ENCODE measurements at places on chromosomes 13 and 19.
A peak's percentile ranks its signal among the peaks of the same experiment; 100 is the strongest.

- DNase-seq = peak; percentile 52
These were observed 767 bp upstream of the GADD45B start for GRCh38 chr19:2475018-2475701.

- no peak for DNase-seq
These were observed 296.6 kb downstream of the RFC3 start for GRCh38 chr13:34114581-34114980.

GRCh38 chr13:106492588-106493475 lies 42.6 kb downstream of the EFNB2 start:
- DNase-seq = no peak

DNA sequence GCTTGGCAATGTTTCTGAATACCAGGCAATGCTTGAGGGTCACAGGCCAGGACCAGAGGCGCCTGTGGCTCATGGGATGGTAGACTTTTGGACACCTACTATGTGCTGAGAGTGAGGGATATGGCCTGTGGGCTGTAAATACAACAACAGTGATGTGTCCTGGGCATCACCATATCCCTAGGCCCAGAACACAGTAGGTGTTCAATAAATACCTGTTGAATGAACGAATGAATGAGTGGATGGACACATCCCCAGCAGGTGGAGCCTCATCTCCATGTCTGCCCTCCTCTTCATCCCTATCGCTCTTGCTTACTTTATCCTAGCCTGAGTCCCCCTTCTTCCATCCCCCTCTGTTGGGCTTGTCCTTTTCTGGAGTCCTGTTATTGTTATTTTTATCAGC lies 16.5 kb upstream of the NANOS2 start:
- DNase-seq = no peak

DNA sequence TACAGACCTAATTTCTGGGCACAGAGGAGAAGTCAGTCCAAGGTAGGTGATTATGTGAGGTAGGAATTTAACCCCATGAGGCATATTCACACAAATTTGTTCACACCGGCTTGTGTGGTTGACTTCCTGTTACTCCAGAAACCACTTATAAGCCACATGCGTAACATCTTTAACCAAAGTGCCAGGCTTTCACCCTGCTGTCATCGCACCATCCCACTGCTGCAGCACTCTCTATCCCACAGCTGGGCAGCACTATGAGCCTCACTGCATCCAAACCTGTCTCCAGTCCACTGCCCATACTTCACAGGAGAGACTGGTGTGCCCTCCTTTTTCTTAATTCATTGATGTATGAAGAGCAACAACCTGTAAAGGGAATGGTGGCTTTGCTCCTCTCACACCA lies 128.2 kb upstream of the ARGLU1 start:
- no peak for DNase-seq

DNA sequence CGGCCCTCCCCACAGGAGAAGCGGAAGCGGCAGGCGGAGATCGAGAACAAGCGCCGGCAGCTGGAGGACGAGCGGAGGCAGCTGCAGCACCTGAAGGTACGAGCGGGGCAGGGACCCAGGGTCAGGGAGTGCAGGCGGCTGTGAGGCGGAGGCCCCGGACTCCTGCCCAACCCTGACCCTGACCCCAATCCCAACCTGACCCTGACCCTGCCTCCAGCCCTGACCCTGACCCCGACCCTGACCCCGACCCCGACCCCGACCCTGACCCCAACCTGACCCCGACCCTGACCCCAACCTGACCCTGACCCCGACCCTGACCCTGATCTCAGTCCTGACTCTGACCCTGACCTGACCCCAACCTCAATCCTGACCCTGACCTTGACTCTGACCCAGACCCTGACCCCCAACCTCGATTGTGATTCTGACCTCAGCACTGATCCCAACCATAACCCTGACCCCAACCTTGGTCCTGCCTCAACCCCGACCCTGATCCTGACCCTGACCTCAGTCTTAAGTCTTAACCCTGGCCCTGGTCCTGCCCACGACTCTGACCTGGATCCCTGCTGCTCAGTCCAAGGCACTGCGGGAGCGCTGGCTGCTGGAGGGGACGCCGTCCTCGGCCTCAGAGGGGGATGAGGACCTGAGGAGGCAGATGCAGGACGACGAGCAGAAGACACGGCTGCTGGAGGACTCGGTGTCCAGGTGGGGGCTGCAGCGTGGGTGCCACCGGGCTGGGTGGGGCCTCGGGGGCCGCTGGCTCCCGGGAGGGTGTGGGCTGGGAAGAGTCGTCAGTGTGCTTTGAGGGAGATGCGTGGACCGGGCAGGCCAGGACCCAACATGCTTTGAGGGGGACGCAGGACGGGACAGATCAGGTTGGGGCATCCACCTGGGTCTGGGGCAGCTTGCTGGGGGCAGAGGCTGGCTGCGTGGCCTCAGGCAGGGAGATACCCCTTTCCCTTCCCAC lies 18.5 kb downstream of the PALM start:
- no peak for DNase-seq

Data from heart left ventricle (tissue), 16 donors.